ENCODE measurements at places on chromosomes 3 and 15. TPM values are rescaled to one million over a fixed set of nuclear protein-coding genes. Genes with fewer than 3 reads are reported as not detected.
A peak's percentile ranks its signal among the peaks of the same experiment; 100 is the strongest.

GRCh38 chr3:189368384-189368783 lies 196.6 kb downstream of the TPRG1 start:
- no peak for DNase-seq

- peak; percentile 91 for DNase-seq
Observed at GRCh38 chr15:74798388-74799254, 14.0 kb upstream of the LMAN1L start.

- DNase-seq, result no peak
Observed at GRCh38 chr15:47394286-47394809, 323.0 kb upstream of the SEMA6D start.

- DNase-seq, result peak; percentile 22
Observed at GRCh38 chr15:57550640-57551039, 41.1 kb upstream of the MYZAP start.

DNA sequence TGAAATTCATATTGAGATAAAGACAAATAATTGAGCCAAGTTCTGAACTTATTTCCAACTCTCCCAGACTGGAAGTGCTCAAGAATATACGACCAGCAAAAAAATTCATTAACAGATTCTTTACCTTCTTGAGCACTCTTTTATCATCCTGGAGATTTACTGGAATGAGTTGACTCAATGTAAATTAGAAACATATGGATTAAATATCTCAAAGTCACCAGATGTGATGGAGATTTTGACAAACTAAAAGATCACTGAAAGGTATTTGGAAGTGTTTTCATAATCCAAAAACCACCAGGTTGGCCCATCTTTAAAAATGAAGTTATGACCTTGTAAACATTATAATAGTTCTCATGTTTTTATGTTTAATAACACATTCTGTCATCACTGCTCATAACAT lies 433.2 kb upstream of the RASGRP1 start:
- no peak for DNase-seq

- no peak for DNase-seq
Observed at GRCh38 chr3:37475435-37475834, 301.1 kb upstream of the LRRFIP2 start.

- no peak for DNase-seq
Observed at GRCh38 chr3:14238356-14238755, 59.7 kb downstream of the LSM3 start.

DNA sequence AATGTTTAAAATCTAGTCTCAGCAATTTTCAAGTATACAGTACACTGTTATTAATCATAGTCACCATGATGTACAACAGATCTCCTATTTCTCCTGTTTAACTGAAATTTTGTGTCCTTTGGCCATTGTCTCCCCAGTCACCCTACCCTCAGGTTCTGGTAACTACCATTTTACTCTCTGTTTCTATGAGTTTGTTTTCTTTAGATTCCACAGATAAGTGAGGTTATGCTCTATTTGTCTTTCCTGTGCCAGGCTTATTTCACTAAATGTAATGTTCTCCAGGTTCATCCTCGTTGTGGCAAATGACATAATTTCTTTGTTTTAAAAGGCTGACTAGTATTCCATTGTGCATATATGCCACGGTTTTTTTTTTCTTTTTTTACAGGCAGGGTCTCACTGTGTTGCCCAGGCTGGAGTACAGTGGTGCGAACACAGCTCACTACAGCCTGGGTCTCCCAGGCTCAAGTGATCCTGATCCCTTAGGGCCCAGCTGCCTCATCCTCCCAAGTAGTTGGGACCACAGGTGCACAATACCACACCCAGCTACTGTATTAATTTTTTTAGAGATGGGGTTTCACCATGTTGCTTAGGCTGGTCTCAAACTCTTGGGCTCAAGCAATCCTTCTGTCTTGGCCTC lies 50.0 kb downstream of the RAB7A start:
- no peak for DNase-seq

Gene OXTR
- total RNA-seq, result 1.1 TPM

Gene PAQR9
- total RNA-seq, result 0.06 TPM

All from G401 (cell line).